ENCODE measurements at places on chromosomes 13 and 19.

DNA sequence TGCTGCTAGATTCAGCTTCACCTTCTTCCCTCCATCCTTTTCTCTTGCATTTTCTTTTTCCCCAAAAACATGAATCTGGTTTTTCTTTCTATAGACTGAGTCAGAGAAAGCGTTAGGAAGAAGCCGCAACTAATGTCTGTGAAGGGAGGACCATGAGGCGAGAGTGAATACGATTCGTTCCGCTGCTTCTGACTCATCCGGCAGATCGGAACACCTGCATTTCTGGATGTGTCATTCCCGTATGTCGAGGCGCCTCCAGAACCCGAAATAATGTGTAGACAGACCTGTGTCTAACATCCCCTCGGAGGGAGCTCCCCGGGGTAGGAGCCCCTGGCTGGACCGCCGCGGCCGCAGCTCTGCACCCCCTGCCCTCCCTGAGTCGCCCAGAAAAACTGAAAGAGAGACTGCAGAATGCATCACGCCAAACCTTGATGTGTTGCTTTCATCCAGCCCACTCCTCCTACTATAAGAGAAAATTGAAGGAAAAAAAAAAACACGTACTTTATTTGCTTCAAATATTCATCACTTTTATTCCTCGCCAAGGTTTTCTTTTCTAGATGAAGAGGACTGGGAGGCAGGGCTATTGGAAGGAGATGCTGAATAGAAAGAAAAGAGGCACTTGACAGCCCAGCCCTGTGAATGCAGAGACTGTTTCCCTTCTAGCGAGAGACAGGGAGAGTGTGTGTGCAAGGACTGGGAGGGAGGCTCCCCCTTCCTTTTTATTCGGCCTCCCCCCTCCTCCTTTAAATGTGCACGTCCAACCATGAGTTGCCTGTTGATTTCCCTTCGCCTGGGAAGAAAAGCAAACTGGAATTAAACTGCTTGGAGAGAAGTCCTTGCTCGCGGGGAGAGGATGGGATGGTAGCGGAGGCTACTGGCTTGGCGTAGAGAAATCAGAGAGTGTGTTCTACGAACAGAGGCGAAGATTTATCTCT lies 616 bp upstream of the PCDH17 start:
- DNase-seq = no peak

DNA sequence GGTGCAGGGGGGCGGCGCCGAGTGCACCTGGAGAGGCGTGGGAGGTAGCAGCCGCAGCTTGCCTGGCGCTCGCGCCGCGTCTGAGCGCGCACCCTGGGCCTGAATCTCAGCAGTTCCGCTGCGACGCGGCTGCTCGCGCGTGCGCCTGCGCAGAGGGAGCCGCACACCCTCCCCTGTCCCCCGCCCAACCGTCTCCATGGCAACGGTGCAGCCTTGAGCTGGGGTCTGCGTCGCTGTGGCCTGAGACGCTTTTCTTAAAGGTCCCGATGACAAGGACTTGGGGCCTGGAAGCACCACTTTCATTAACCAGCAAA lies at the start of gene PNMA8B:
PNMA8B (minus strand) TSS at position 82 of the 314 bp plus-strand sequence. CDS start 402 bp downstream, outside the sequence.
- DNase-seq = peak; percentile 61

DNA sequence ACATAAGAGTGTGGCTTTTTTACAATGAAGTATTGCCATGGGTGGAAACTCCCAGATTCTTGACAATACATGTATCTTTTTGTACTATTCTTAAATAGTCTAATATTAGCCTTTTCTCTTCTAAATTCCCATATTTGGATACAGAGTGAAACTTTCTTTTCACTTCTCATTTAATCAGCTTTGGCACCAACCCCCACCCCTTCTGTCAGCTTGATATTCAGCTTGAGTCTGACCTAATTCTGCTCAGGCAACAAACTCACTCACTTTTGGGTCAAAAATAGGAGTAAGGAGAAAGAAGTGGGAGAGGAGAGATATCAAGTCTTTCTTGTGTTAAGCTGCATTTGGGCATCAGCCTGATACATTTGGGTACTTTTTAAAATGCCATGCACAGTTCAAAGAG lies 397.5 kb downstream of the COG6 start:
- DNase-seq = no peak

- no peak for DNase-seq
Measured at GRCh38 chr13:36674337-36675212, 755 bp downstream of the SERTM1 start.

DNA sequence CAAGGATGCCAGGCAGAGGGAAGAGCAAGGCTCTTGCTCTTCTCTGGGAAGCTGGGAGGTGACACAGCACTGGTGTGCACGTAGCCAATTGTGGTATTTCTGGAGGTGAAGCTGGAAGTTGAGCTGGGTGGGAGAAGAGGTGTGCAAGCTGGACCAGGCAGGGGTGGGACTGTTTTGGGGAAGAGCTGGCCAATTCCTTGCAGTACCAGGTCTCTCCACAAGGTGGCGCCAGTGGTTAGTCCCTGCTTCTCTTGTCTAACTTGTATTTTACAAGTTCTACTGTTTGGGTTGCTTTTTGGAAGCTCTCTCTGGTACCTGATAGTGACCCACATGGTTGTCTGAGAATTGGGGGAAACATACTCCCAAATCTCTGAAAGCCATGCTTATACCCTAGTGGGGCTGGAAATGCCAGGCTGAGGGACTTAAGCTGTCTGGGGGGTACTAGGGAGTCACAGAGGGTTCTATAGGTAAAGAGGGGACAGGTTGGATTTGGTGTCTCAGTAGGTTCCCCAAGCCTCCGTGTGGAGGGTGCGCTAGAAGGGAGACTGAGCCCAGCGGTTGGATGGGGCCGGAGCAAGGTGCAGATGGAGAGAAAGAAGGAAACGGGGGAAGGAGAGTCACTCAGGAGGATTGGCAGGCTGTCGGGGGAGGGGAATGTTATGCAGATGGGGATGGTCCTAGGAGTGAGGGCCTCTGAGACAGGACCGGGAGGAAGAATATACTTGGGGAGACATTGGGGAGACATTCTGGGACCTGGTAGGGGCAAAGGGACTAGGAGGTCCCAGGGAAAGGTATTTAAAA lies 3.0 kb downstream of the HPN start:
- peak; percentile 67 for DNase-seq

GRCh38 chr19:18776736-18777135 lies 14.4 kb downstream of the COMP start:
- peak; percentile 52 for DNase-seq

DNA sequence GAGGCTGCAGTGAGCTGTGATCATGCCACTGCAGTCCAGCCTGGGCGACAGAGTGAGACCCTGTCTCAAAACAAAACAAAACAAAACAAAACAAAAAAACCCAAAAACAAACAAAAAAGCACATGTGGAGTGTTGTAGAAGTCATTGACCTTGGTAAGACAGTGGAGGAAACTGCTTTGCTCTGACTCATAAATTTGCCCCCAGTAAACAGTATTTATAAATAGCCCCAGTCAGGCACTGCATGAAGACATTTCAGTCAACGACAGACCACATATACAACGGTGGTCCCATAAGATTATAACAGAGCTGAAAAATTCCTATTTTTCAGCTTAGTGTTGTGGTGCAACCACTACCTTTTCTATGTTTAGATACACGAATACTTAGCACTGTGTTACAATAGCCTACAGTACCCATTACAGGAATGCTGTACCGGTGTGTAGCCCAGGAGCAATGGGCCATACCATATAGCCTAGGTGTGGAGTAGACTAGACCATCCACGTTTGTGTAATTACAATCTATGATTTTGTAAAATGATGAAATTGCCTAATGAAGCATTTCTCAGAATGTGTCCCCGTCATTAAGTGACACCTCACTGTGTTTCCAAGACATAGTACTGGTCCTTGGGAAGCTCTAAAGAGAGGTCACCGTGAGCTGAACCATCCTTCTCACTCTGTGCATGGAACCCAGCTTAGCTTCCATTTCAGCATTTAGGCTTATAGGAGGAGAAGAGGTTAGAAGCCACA lies 1.1 kb downstream of the ARL11 start:
- DNase-seq = no peak

- DNase-seq = no peak
Measured at GRCh38 chr19:21110183-21110582, 28.2 kb downstream of the ZNF714 start.

GRCh38 chr19:7340959-7341837 lies 7.5 kb upstream of the ARHGEF18 start:
- DNase-seq = peak; percentile 82

- peak; percentile 54 for DNase-seq
Measured at GRCh38 chr13:43861863-43862262, 17.7 kb downstream of the CCDC122 start.

GRCh38 chr13:110490009-110490770 lies 71.3 kb downstream of the RAB20 start:
- no peak for DNase-seq

DNA sequence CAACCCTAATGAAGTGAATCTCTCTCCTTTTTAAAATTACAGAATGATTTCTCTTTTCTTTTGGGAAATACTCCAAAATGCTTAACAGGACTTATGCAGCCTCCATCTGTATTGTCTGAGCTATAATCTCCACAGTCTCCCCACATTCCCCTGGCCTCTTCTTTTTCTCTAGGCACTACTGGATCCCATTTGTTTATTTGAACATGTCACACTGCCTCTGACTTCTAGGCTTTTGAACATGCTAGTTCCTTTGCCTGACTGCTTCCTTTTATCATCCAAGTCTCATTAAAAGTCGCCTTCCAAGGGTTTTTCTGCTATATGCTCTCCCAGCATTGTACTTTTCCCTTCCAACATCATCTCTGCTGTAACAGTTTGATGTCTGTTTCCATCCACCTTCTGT lies 548.7 kb downstream of the PCDH9 start:
- no peak for DNase-seq

DNA sequence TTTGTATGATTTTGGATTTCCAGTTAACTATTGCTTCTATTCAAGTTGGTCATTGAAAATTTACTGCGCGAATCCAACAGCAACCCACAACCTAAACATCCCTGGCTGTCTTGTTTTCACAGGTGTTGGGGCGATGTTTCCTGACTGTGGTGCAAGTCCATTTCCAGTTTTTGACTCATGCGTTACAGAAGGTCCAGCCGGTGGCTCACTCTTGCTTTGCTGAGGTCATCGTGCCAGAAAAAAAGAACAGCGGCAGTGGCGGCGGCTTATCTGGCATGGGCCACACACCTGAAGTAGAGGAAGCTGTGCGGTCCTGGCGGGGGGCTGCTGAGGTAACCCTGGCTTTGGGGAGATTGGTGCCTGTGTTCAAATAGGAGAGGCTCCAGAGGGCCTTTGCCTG lies 45.2 kb upstream of the GPI start:
- peak; percentile 85 for DNase-seq

DNA sequence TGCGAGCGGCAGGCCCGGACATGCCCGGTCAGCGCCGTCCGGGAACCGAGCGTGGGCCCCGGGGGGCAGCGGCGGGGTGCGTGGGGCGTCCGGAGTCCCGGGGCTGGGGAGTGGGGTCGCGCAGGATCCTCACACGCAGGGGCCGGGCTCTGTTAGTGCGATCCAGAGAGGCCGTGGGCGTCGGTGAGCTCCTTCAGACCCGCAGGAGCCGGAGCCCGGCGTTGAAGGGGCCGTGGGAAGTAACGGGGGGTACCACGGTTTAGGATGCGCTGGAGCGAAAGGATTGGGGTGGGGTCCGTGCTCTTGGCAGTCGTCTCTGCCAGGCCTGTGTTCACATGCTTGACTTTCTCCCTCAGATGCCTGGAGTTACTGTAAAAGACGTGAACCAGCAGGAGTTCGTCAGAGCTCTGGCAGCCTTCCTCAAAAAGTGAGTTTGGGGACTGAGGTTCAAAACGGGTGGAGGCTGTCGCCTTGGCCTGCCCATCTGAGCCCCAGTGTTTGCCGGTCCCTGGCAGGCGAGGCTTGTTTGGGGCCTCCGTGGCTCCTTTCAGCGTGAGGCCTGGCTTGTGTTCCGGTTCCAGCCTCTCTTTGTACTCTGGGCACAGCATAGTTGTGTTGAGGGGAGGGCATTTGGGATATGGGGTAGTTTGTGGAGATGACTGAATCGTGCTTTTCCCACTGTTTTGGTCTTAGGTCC lies 512 bp downstream of the RPS19 start:
- peak; percentile 34 for DNase-seq

GRCh38 chr13:105658431-105658830 lies 877.0 kb downstream of the EFNB2 start:
- DNase-seq = no peak

- DNase-seq = no peak
Measured at GRCh38 chr13:109883181-109884180, 97.1 kb upstream of the IRS2 start.

GRCh38 chr13:42984026-42984425 lies 8.0 kb downstream of the EPSTI1 start:
- no peak for DNase-seq

- no peak for DNase-seq
Measured at GRCh38 chr19:35445826-35446593, 2.0 kb upstream of the FFAR2 start.

GRCh38 chr13:44921931-44922758 lies 67.1 kb downstream of the NUFIP1 start:
- peak; percentile 98 for DNase-seq

- no peak for DNase-seq
Measured at GRCh38 chr13:76038920-76039716, 403.0 kb downstream of the LMO7 start.

- peak; percentile 8 for DNase-seq
Measured at GRCh38 chr19:56765137-56765536, 75.4 kb downstream of the PEG3 start.

GRCh38 chr13:39506559-39507390 lies 96.2 kb downstream of the LHFPL6 start:
- no peak for DNase-seq

DNA sequence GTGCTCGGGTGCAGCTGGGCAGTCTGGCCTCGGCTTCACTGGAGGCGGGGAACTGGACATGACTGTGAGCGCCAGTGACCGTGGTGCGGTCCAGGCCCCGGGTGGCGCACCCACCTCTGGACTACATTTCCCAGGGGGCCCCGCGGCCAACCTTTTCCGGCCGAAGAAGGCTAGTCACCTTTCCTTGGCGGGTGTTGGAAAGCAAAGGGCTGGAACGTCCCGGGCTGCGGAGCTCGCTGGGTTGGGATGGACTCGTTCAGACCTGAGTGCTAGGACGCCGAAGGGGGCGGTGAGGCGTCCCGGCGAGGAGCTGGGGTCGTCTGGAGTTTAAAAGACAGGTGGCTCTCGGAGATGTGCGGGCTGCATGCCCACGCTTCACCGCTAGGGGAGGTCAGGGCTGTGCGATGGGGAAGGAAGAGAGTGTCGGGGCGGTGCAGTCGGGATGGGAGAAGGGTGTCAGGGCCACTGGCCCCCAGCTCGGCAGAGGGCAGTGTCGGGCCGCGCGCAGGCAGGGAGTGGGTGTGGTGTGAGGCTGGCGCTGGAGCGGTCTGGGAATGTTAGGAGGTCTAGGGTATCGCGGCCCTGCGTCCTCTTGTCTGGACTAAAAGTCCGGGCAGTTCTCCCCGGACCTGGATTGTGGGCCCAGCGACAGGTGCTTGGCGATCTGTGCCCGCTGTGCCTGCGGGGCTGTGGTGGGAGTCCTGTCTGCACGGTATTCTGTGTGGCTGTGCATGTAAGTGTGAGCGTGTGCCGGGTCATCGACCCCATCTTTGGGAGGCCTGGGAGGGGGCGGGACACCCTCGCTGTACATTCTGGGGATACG lies 57.1 kb downstream of the ZNF568 start:
- DNase-seq = peak; percentile 74

DNA sequence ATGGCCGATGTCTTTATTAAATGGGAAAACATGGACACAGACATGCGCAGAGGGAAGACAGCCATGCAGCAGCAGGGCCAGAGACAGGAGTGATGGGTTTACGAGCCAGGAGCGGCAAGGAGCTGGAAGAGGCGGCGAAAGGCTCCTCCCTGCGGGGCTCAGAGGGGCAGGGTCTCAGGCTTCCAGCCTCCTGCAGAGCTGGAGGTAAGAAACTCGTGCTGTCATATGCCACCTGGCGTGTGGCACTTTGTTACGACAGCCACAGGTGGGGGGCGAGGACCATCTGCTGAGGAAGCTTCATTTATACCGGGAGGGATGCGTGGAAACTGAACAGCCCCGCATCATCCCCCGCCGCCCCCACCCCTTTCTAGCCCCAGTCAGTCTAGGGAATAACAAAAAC lies 52.0 kb upstream of the SPACA7 start:
- DNase-seq = no peak

GRCh38 chr19:57263244-57263741 lies 17.0 kb upstream of the ZNF460 start:
- no peak for DNase-seq

Data from cardiac fibroblast (primary cell).